Left hindlimb (tissue), 1 donor: ENCODE measurements at places on chromosomes 4 and X.

DNA sequence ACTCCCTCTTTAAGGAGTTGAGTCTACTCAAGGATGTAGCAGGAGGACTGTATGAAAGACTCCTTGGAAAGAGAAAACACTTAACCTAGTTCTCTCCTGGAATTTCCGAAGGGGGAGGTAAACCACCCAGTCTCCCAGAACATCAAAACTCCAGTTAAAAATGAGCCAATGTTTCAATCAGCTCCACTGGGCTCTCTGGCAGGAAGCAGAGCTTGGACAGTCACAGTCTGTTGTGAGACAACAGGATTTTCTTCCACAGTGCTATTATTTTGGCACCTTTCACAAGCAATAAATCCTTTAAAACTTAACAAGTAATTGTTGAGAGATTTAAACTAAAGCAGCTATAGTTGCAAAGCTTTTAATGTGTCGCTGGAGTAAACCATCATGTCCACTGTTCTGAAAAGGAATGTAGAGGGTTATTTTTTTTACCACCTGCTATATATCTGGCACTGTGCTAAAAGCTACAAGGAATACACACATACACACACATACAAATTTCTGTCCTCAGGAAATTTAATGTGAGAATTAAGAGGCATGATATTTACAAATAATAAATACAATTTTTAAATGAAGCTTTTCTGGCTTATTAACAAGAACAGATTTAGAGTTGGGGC lies 229.2 kb upstream of the INTU start:
- DNase-seq: peak; percentile 52

DNA sequence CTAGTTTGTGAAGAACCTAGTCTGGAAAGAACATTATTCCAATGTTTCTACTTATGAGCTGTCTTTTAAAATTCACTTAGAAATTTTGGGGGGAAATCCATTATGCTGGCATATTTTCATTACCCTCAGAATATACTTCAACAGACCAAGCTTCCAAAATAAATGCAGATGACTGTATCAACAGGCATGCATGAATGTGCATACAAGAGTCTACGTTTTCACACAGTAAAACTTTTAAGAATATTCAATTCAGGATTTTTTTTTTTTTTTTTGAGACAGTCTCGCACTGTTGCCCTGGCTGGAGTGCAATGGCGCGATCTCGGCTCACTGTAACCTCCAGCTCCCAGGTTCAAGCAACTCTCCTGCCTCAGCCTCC lies 49.7 kb downstream of the ABCG2 start:
- DNase-seq: no peak

DNA sequence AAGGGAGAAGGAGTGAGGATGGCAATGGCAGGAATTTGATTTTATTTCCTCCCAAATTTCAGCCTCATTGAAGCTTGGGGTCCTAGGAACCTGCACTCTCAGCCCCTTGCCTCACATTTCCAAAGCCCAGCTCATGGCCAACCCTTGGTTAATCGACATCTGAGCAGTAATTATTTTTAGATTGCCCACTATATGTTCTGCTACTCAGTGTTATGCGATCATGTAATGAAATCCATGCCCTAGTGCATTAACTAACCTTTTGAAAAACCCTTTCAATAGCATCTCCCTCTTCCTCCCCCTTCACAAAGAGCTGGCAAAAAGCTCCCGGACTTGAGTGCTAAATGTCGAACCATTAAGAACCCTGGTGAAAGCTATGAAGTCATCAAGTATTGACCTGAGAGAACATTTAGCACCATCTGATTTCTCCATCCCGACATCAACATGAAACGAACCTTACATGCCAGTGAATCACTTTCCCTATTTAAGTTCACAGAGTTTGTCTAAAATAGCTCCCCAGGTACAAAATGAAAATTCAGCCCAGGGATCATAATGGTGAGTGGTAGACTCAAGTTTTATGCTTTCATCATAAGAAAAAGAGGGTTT lies 59.2 kb upstream of the RPS6KA3 start:
- no peak for DNase-seq

DNA sequence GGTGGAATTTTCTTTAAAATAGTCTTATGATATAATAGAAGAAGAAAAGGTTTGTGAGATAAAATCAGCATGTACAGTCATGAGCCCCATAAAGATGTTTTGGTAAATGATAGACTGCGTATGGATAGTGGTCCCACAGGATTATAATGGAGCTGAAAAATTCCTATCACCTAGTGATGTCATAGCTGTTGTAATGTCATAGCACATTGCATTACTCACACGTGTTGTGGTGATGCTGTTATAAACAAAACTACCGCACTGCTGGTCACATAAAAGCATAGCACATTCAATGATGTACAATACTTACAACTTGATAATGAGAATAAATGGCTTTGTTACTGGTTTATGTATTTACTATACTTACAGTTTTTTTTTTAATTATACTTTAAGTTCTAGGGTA lies 715.2 kb upstream of the HTR2C start:
- no peak for DNase-seq

- DNase-seq: no peak
Measured at GRCh38 chr4:115332078-115332477, 218.7 kb upstream of the NDST4 start.
